ENCODE measurements at places on chromosomes 6 and 20.

GRCh38 chr6:31574106-31575061 is 981 bp upstream of the TNF start:
- no peak for DNase-seq

- no peak for DNase-seq
These were observed 9.4 kb upstream of the NCOA7 start for GRCh38 chr6:125781314-125781868.

DNA sequence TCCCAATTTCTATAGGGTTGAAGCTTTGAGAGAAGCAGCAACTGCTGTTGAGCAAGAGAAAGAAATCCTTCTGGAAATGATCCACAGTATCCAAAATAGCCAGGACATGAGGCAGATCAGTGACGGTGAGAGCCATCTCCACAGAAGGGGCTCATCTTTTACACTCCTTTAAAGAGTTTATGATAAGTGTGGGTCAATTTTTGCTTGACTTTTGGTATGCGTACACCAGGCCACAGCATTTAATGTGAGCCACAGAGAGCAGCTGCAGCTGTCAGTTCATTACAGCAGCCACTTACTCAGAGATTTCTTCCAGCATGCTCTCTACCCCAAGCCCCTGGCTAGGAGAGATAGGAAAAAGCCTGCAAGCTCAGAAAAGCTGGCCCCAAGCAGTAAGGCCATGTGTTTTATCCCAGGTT is 9.9 kb downstream of the BAG2 start:
- no peak for DNase-seq

DNA sequence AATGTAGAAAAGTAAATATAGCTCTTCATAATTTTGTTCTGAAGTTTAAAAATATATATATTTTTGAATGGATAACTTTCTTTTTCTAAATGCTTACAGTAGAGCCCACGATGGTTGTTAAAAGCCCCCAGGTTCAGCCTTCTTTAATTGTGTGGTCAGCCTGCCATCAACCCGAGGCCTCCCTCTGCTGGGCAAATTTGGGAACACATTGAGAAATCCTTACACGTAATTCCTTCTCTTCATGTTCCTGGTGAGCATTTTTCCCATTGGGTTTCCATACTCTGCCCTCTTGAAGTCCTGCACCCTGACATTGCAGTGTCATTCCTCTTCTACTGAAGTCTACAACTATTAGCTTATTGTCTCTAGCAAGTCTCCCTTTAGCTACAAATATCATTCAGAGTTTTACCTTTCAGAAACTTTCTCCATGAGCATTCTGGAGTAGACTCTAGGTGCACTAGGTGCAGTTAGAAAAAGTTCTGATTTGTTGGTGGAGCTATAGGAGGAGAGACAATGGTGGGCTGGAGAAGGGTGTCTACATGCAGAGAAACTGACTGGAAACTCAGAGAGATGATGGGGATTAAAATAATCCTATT is 40.6 kb downstream of the TRIM38 start:
- peak; percentile 56 for DNase-seq

DNA sequence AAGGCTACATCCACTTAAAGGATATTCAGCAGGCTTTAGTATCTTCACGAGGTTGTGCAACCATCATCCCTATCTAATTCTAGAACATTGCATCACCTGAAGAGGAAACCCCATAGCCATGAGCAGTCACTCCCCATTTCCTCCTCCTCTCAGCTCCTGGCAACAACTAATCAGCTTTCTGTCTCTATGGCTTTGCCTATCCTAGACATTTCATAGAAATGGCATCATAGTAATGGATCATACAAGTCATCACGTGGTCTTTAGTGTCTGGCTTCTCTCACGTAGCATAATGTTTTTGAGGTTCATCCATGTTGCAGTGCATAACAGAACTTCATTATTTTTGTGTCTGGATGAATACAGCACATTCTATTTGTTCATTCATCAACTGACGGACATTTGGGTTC is 20.5 kb downstream of the SNAI1 start:
- DNase-seq = peak; percentile 19

GRCh38 chr20:49945701-49946477 is 9.7 kb downstream of the RNF114 start:
- no peak for DNase-seq

- no peak for DNase-seq
These were observed 130.1 kb upstream of the TNFAIP3 start for GRCh38 chr6:137736911-137737310.

DNA sequence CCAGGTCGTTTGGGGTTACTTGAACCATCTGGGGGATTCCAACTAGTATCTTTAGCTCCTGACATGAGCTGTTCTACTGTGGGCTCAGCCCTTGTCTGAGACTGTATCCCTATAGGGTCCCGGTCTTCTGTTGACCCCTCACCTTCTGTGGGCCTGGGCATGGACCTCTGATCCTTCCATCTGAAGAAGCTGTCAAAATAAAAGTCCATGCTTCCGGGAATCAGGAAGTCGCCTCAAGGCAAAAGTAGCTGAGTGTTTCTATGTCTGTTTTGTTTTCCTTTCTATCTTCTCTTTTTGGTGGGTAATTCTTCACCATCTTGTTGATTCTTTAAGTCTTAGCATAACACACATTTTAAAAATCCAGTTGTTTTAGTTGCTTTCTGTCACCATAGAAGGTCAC is 30.3 kb downstream of the ITPR3 start:
- no peak for DNase-seq

GRCh38 chr6:38973178-38974057 is 75.2 kb upstream of the GLP1R start:
- DNase-seq = peak; percentile 39

- DNase-seq = peak; percentile 49
These were observed 36.6 kb upstream of the HDAC2 start for GRCh38 chr6:114007516-114007915.

DNA sequence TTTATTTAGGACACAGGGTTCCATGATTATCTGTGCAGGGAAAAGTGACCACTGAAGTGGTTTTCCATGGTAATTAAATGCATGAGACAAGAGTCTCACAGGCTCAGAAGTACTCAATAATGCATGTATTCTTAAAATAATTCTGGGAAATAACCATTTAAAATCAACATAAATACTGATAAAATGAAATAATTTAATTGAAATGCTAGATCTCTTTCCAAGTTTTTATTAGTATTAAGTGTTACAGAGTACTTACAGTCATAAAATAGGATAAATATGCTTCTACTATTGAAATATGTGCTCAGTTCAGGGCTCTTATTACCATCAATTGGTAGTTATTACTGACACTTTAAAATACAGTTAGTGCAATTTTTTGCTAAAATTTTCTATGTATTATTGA is 916.0 kb upstream of the GJE1 start:
- no peak for DNase-seq

DNA sequence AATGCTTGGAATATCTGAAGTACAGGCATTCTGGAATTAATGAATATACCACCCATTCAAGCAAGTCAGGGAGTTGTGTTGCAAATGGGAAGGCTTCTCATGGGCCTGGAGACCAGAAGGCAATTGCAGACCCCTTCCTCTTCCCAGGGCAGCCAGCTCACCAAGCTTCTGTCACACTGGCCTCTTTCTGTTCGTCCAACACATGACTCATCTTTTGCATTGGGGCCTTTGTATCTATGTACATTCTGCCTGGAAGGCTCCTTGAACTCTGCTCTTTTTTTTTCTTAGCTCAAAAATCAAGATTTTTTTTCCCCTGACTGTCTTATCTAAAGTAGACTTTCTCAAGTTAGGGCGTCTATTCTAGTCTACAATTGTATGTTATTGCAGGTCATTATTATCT is 132.9 kb upstream of the MYLIP start:
- no peak for DNase-seq

DNA sequence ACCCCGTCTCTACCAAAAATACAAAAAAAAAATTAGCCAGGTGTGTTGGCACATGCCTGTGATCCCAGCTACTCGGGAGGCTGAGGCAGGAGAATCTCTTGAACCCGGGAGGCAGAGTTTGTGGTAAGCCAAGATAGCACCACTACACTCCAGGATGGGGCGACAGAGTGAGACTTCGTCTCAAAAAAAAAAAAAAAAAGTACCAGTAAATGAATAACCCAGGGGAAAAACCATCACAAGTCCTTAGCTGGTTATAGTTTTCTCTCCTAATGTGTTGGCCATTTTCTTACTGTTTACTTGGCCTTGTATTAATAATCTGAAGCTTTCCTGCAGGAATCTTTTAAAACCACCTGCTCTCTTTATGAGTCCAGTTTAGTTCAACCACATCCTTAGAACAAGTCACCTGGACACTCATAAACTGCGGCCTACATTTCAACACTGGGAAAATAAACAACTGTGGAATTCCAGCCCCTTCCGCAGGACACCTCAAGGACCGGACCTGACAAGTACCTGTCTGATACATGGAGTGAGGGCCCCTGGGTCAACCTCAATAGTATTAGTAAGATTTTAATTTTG is 102.6 kb downstream of the ATP9A start:
- DNase-seq = no peak

DNA sequence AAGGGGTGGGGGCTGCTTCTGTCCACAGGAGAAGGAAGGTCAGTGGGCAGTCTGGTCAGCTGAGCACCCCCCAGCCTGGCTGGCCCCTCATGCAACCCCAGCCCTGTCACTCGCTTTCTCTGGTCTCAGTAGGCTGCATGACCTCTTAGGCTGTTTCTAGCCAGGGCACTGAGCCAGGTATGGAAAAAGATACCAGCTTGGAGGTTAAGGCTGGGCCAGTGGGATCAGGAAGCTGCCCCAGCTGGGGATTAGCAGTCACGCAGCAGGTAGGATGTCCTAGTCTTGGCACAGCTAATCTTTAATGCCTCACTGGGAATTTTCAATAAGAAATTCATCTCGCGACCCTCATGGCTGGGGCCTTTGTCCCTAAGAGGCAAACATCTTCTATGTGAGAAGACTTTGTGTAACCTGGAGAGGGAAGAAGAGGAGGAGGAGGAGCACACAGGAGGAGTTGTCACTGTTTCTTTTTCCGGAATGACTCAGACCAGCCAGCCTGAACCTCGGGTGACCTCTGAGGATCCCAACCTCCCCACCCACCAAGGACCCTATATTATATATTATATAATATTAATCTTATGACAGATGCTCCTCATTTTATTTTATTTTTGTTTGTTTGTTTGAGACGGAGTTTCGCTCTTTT is 2.4 kb upstream of the BPIFA2 start:
- no peak for DNase-seq
